ENCODE measurements at places on chromosomes 1 and 21.

DNA sequence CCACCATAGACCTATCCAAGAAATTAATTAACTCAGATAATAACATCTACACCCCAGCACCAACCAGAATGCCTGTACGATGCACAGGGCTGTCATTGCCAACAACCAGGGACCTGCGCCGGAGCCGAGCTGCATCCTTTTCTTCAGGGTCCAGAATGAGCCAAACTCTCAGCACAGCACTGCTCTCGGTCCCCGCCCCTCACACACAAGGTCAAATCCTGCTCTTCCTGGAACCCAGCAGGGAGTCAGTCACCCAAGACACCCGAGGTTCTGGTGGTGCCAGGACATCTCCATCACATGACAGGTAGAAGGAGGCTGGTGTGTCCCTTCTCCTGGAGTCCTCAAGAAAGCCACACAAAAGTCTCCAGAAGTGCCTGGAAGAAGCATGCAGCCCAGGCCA lies 31.9 kb downstream of the NPHP4 start:
- DNase-seq, result no peak

- DNase-seq, result no peak
Observed at GRCh38 chr21:42392731-42393442, 3.0 kb downstream of the TMPRSS3 start.

DNA sequence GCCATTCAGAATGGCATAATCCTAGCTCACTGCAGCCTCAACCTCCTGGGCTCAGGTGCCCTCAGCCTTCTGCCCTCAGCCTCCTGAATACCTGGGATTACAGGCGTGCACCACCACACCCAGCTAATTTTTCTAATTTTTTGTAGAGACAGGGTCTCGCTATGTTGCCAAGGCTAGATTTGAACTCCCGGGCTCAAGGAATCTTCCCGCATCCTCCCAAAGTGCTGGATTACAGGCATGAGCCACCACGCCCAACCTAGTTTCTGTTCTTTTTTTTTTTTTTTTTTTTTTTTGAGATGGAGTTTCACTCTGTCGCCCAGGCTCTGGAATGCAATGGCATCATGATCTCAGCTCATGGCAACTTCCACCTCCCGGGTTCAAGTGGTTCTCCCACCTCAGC lies 108.9 kb downstream of the LACTBL1 start:
- no peak for DNase-seq

DNA sequence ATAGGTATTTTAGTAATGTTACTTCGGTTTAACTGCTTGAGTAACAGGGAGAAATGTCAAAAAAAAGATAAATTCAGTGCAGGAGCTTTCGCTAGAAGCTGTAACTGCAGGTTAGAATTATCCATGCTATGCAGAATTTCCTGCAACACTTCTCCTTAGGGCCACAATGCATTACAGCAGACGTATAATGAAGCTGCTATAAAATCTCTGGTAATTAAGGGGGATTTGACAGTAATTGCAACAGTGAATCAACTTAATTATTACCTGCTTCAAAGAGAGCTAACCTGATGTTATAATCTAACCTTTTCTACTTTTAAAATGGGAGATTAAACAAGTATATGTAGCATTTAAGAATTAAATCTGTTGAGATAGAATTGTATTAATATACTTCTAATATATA lies 92.6 kb downstream of the ATG4C start:
- DNase-seq, result no peak

DNA sequence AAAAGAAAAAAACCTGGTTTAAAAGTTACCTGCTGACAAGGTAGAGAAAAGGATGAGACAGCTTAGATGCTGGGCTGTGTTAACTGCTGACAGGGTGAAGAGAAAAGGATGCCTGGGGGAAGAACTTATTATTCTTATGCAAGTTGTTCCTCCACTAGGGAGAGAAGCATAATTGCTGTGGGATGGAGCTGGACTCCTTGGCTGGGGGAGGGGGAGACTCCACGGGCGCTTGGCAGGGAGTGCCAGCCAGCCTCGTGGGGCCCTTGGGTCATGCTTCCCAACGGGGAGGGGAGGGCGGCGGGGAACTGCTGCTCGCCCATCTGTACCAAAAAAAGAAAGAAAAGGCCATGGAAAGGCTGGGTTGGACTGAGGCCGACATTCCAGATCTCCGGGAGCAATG lies 47.2 kb downstream of the SYCP1 start:
- DNase-seq, result no peak

DNA sequence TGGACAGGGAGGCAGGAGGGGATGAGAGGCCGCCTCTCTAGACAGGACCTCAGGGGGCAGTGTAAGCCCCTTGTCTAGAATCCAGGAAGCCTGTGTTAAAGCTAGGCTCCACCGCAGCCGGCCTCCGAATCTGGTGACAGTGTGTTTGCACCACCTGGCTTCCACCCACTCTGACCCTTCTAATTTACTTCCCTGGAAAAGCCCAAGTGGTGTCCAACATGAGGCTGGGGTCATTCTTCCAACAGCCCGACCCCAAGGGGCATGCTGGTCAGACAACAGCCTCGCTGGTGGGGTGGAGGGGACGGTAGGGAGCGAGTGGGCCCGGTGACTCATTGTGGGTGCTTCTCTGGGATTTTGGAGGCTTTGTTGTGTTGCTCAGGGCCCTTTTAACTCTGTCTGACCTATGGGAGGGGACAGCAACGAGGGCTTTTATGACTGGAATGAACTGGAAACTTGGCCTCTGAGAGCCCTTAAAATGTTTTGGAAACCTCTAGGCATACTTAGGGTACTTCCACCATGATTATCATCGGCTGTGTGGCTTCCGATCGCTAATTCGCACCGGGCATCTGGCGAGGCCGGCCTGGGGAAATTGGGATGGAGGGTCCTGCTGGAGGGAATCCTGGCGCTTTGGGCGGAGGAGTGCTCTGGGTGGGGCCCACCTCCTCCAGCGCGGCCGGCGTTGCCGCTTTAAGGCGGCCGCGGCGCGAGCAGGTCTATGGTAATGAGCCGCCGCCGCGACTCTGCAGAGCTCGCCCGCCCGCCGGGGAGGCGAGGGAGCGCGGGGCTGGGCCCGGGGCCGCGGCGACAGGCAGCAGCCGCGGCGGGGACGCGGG lies at the start of gene CELSR2:
CELSR2 (plus strand) TSS at position 743 of the 833 bp plus-strand sequence. CDS start 541 bp downstream, outside the sequence.
- DNase-seq, result peak; percentile 49

GRCh38 chr1:72634946-72635345 lies 352.6 kb upstream of the NEGR1 start:
- DNase-seq, result no peak

DNA sequence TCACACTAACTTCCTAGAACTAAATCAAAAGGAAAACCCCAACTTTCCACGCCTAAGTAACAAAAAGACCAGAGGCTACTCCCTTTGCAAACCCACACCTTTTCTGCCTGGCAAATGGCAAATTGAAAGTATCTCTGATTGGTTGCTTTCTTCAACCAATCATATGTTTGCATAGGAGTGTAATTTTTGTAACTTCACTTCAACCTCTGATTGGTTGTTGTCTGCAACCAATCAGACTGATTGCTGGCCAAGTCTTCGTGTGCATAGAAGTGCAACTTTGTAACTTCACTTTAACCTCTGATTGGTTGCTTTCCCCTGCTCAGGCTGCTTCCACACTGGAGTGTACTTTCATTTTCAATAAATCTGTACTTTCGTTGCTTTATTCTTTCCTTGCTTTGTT lies 36.9 kb upstream of the PADI2 start:
- DNase-seq, result no peak

GRCh38 chr1:27018316-27018715 lies 5.7 kb upstream of the TENT5B start:
- no peak for DNase-seq
